ENCODE measurements at places on chromosomes 11 and 22.

DNA sequence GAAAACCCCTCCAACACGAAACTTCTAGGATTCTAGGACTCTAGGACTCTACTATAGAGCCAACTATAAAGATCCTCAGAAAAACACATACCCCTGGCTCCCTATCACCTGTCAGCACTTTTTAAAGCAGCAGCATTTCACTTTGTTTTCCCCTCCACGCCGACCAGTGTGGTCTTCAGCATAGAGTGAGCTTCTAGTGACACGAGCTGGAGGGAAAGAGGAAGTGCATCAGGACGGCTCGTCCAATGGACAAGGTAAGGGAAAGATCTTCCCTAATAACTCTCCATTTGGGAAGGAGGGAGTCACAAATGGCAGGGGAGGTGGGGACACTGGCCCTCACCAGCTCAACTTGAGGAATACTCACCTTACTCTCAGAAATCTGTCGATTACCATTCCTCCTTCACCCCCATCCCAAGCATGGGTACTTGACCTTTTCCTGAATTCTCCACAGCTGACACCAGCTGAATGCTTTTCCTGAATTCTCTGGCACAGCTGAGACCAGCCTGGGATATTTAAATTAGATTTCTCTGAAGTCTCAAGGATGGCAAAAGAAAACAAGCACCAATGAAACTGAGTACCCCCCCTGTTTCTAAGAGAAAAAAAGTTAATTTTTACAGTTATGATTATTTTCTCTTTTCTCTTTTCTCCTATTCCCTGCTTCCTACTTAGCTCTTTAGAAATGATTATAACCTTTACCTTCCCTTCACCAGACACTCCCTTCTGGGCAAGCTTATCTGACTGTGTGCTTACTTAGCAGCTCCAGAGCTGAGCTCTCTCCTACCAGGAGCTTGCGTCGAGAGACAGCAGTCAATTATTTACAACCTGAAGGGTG is 33.3 kb upstream of the NNMT start:
- no peak for DNase-seq

GRCh38 chr11:20501971-20502370 is 97.4 kb upstream of the SLC6A5 start:
- DNase-seq, result no peak

DNA sequence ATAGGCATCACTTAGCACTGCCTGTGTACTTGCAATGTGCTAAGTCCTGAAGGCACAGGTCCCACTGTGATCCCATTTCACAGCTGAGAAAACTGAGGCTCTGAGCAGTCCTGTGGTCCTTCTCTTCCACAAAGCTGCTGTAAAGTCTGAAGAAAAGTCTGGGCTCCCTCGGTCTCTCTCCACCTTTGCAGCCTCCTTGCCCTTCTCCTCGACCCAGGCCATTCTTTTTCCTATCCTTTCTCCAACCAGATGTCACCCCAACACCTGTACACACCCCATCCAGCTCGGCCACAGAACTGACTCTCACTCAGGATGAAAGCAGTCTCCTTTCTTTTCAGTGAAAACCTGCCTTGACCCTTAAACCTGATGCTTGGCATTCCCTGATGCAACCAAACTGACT is 42.6 kb upstream of the SYT13 start:
- DNase-seq, result no peak

DNA sequence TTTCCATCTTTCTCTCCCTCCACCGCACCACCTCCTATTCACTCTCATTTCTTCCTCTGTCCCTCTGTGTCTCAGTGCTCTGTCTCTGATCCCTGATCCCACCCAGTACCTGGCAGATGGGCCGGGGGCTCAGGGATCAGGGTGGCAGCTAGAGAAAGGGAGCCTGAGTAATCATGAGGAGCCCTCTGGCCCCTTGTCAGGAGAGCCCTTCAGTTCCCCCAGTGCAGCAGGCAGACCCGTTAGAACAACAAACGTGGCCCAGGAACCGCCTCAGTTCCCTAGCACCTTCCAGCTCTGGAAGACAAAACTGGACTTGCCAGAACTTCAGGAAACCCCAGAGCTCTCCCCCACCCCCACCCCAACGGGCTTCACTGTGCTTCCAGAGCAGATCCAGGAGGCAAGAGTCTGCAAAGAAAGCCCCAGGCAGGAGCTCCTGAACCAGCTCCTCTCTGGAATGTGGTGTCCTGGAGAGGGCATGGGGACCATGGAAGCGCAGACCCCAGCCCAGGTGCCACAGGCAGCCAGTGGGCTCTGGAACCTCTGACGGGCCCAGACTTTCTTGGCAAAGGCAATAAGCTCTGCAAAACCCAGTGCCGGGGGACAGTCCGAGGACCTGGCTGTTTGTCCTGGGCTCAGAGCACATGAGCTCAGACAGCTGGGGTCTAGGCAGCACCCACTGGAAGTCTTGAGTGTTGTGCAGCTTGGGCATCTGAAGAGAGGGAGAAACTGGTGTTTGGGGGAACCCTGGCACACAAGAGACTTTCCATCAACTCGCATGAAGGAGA is 43.2 kb downstream of the LMO1 start:
- DNase-seq, result no peak
